Uterine smooth muscle cell (primary cell): ENCODE measurements at places on chromosomes 3 and 15. TPM values are rescaled to one million over a fixed set of nuclear protein-coding genes. Genes with fewer than 3 reads are reported as not detected.

The C3orf38 gene
- total RNA-seq = 26.4 and 27.0 TPM in 2 replicates

The DGKG gene
- 1.1 and 6.3 TPM in 2 replicates for total RNA-seq

The GOLGA6B gene
- total RNA-seq = not detected in 2 replicates

The DZIP1L gene
- 38.3 and 40.7 TPM in 2 replicates for total RNA-seq

The DIS3L gene
- total RNA-seq = 26.0 and 27.6 TPM in 2 replicates

The STRIT1 gene
- total RNA-seq = not detected in 2 replicates

The GOLGA8J gene
- total RNA-seq = under 0.01 and 0.11 TPM in 2 replicates

The DUOXA1 gene
- total RNA-seq = 0.12 TPM in 1 of 2 replicates, not detected in the other

The ACAN gene
- total RNA-seq = 0.25 and 3.0 TPM in 2 replicates

The ITIH1 gene
- not detected in 2 replicates for total RNA-seq

The SLC51A gene
- 0.25 TPM in 1 of 2 replicates, not detected in the other for total RNA-seq
